ENCODE measurements at places on chromosomes 3 and 15.

GRCh38 chr15:69454953-69455352, 2.3 kb downstream of the RPLP1 start:
- no peak for DNase-seq

- DNase-seq = no peak
Observed at GRCh38 chr15:101723171-101723873, 951 bp downstream of the TARS3 start.

GRCh38 chr3:89165636-89166263, 58.3 kb downstream of the EPHA3 start:
- no peak for DNase-seq

DNA sequence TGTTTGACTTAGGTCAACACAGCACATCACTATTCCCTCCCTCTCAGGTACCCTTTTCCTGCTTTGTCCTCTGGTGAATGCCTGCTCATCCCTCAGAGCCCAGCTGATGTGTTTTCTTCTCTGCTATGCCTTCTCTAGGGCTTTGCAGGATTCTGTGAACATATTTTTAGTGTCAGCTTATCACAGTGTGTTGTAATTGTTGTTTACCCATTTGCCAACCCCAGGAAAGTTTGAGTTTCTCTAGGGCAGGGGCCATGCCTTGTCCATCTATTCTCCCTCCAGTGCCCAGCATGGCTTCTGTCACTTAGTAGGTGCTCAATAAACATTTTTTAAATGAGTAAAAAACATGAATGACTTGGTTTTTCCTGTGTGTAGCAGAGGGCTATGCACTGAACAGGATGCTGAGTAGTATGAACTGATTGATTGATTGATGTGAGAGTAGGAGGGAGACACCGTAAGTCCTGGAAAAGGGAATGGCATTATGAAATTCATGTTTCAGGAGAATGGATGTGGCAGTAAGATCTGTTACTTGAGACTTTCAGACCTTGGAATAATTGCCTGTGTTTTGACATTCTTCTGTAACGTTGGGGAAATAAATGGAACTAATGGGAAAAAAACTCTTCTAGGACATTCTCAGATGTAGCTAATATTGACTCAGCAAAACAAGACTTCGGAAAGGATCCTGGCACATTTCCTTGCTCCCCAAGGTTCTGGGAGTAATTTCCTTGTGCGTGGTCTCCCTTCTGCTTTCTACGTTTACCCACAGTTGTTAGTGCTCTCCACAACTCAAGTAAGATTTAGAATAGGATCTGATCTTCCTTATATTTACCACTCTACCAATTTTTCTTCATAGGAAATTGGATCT, 267.3 kb upstream of the TBL1XR1 start:
- no peak for DNase-seq

DNA sequence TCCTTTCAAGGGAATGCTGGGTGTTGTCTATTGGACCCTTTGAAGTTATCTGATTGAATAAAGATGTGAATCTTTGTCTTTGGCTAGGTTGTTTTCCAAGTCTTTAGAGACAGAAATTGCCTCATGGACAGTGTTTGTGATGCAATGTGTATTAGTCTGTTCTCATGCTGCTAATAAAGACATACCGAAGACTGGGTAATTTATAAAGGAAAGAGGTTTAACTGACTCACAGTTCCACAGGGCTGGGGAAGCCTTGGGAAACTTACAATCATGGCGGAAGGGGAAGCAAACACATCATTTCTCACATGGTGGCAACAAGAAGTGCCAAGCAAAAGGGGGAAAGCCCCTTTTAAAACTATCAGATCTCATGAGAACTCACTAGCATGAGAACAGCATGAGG, 88.8 kb upstream of the PLXND1 start:
- DNase-seq = no peak

DNA sequence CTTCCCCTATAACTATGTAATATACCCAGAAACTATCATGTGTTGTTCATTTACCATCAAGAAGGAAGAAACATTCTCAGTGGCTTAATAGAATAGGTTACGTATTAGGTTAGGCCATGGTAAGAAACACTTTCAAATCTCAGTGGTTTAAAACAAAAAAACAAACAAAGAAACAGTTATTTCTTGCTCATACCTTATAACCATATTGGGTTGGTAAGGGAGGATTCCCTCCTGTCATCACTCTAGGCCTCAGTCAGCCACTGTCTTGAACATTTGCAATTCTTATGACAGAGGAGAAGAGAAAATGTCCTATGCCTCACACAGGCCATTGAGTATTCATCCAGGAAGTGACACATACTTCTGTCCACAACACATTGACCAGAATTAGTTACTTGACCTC, 727.7 kb upstream of the NECTIN3 start:
- DNase-seq = no peak

- no peak for DNase-seq
Observed at GRCh38 chr3:194686816-194687637, 1.3 kb downstream of the FAM43A start.

DNA sequence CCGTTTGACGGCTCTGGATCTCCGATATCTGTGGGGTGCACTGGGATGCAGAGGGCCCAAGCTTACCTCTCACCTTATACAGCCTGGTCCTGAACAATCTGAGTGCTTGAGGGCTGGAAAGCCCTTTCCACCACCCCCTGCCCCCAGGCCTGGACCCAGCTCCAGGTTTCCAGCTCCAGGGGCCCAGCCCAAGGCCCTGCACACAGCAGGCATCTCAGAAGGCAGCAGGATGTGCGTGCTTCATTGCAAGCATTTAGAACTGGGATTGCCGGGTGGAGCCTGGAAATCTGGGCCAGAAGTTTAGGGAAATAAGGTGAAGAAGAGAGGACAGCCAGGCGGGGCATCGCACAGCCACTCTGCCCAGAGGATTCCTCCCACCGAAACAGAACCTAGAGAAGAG, 25.6 kb downstream of the CCDC33 start:
- DNase-seq = no peak

DNA sequence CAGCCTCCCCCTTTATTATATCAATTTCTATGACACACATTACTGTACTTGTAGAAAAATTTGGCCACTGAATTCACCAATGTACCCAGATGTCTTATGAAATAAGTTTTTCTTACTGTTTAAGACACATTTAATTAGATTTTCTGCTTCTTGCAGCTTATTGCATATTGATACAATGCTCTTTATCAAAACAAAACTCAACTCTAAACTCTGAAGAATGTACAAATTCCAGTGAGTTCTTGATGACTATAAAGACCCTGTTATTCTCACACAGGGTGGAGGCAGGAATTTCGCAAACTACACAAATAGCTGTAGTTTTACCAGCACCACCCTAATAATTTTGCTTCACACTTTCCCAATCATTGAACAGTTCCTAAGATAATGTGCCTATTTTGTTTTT, 22.0 kb downstream of the CMTM6 start:
- no peak for DNase-seq

- no peak for DNase-seq
Observed at GRCh38 chr3:89506462-89507103, 399.2 kb downstream of the EPHA3 start.

- DNase-seq = no peak
Observed at GRCh38 chr3:35929158-35929557, 289.8 kb downstream of the ARPP21 start.

GRCh38 chr15:59924812-59925522, 79.1 kb upstream of the FOXB1 start:
- no peak for DNase-seq

DNA sequence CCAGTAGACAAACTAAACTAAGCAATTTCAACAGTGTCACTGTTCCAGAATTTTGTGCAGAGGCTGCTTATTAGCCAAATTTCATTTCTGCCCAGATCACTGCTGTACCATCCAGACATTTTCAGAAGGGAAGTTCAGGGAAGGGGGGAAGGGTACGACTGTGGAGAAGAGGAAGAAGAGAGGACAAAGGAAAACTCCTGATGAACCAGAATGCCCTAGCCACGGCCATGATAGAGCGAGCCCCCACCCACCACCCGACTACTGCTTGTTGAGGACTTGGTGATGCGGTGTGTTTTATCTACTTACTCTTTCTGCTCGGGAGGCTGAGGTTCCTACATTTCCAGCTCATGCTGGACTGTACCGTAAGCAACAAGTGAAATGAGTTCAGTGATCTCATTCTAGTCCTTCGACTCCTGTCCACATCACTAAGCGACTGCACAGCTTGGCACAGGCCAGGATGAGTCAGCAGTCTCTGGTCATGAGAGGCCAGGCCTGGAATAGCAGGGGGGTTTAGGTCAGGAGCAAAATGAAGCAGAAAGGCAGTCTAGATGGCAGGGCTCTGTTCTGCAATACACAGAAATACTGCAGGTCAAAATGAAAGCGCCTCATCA, 330.8 kb downstream of the TIGIT start:
- DNase-seq = no peak

DNA sequence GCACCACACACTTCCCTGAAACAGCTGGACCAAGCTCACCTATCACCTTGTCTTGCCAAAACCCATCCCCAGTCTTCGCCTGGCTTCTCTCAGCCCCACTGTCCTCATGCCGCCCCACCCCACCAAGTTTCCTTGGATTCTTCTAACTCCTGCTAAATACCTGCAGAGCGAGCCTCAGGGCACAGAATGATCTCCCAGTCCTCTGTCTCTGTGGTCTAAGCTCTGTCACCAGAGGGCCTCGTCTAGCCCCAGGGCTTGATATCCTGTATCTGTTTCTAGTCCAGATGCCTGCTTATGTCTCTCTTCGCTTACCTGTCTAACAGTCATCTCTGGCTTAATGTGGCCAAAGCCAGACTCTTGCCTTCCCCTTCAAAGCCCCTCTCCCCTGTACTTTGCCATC, 9.7 kb downstream of the CCDC12 start:
- no peak for DNase-seq

DNA sequence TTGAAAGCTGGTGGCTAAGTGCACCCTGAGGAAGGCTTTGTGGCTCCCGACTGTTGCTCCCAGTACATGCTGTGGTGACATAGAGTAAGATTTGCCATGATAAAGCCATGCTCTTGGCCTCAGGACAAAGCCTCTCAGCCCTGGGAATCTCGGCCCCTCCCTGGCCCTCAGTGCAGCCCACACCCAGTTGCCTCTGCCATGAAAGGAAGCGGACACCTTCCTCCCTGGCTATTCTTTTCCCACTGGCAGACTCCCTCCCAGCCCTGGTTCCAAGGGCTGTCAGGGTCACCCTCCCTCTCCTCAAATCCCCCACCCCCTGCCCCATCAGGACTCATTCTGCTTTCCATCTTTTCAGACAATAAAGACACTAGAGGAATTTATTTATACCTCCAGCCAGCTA, 119.8 kb upstream of the NEO1 start:
- DNase-seq = no peak

DNA sequence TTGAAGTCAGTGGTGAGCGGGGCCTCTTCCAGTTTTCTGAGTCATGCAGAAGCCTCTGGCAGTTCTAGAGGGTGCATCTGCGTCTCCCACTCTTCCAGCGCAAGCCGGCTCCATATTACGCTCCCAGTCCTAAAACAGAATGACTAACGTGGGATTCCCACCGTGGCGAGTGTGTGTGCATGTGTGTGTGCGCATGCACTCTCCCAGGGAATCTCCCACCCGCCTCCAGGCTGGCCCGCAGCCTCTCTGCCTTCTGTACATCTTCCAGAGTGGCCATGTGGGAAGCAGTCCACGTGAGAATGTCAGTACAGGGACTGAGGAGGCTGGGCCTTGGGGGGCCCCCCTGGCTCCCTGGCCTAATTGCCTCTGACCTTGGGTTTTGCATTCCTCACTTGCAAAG, 87.7 kb downstream of the LSM3 start:
- no peak for DNase-seq

DNA sequence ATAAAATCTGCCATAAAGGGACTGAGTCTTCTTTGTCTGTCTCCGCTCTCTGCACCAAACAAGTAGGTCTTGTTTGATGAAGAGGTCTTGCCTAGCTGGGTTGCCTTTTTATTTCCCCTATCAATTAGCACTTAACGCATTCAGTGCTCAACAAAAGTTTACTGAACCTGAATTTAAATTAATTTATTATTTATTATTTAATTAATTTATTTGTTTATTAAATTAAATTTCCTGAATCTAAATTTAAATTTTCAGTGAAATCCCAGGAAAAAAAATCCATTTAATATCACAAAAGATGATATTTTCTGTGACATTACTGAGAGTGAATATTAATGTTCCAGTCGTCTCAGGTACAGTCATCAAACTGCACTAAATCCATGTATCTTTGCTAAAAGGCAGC, 164.9 kb upstream of the AGTR1 start:
- no peak for DNase-seq

GRCh38 chr15:47027322-47027946, 689.9 kb upstream of the SEMA6D start:
- no peak for DNase-seq

- DNase-seq = no peak
Observed at GRCh38 chr3:182905623-182906022, 74.7 kb downstream of the DCUN1D1 start.

DNA sequence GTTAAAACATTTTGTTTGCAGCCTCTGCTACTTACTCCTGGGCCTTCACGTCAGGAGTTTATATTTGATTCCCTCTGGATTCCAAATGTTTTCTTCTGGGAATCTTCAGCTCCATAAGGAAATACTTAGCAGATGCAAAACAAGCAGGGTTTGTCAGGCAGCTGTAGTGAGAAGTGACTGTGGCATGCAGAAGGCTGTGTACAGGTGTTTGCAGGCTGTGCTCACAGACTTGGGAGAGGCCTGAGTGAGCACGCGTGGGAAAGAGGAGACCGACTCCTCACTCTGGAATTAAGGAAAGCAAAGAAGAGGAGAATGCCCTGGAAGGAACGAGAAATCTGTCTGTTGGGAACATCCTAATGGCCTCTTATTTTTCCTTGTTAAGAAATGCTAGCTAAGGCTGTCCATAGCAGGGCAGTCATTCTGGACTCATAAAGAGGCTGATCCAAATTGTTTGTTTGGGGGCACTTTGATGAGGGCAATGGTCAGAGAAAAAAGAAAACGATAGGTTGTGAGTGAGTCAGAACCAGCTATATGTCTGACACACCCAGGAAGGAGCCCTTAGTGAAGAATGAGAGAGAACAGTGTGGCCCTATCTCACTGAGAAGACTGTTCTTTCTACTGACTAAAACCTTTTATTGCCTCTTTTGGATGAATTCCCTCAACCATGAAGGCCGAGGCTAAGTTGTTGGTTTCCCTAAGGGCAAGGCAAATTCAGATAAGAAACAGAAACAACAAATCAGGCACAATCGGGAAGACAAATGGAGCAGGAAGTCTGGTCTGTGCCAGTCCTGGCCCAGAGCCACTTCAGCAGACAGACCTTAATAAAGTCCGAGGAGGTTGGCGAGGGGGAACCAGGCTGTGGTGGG, 82.6 kb downstream of the TGFBR2 start:
- no peak for DNase-seq

- no peak for DNase-seq
Observed at GRCh38 chr3:27596334-27596841, 112.2 kb upstream of the SLC4A7 start.

All from cortex of kidney (tissue), 1 donor.